GM12878 (cell line): ENCODE measurements at places on chromosomes 7 and 10.

GRCh38 chr10:57776688-57777432 is 490.8 kb downstream of the IPMK start:
- no peaks in the 10 kb centered on the region for H3K36me3 ChIP-seq
- H3K4me3 ChIP-seq, result no peak overlapping the region
- H3K27ac ChIP-seq, result no peak overlapping the region

- no peak for DNase-seq
- H3K4me1 ChIP-seq, result no peaks in the 10 kb centered on the region
- no peak overlapping the region for H3K4me3 ChIP-seq
- no peak overlapping the region for H3K27ac ChIP-seq
These were observed 17.0 kb upstream of the ARHGAP21 start for GRCh38 chr10:24740714-24741113.

DNA sequence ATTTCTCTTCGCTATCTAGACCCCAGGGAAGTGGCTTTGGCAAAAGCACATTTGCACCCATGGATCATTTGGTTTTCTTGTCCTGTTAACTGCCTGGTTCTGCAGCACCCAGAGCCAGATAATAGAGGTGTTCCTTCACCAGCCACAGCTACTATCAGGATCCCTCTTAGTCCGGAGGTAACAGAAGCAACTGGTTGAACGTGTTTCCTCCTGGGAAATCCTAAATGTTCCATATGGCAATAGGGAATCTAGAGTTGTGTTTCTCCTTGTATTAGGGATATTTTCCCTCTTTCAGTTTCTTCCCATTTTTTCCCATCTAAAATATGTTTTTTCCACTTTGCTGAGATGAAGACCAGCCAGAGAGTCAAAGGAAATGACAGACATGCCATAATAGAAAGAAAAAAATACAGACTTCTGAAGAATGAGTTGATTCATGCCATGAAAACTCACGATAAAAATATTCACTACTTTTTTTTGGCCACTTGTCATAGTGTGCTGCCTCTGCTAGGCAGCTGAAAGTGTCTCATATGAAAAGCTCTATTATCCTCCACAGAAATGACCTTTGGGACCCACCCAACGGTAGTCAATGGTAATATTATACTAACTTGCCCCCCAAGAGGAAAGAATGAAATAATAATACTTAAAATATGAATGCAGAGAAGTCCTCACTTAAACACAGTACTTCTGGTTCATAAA is 472.8 kb downstream of the KCNMA1 start:
- H3K27me3 ChIP-seq, result no peaks in the 10 kb centered on the region
- no peak for DNase-seq
- no peaks in the 10 kb centered on the region for H3K36me3 ChIP-seq
- H3K4me1 ChIP-seq, result no peaks in the 10 kb centered on the region
- H3K27ac ChIP-seq, result no peak overlapping the region

DNA sequence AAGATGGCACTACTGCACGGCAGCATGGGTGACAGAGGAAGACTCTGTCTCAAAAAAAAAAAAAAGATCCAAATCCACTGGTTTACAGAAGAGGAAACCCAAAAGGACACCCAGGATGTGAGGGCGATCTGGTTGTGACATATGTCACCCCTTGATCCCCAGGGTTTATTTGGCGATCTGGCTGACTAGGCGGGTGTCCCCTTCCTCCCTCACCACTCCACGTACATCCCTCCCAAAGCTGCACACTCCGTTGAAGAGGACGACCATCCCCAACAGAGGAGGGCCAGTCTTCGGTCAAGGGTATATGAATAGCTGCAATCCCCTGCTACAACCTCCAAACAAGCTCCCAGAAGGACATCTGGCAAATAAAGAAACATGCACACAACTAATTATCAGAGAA is 111.6 kb downstream of the HTR5A start:
- DNase-seq, result no peak
- no peak overlapping the region for H3K4me3 ChIP-seq
- H3K27ac ChIP-seq, result no peak overlapping the region

DNA sequence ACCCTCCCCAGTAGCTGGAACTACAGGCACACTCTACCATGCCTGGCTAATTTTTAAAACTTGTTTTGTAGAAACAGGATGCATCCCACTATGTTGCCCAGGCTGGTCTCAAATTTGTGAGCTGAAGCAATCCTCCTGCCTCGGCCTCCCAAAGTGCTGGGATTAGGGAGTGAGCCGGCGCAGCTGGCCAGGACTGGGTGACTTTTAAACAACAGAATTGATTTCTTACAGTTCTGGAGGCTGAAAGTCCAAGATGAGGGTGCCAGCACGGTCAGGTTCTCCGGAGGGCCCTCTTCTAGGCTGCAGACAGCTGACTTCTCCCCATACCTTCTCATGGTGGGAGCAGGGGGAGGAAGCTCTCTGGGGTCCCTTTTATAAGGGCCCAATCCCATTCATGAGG is 75.2 kb upstream of the CHST15 start:
- H3K27ac ChIP-seq, result no peak overlapping the region
- DNase-seq, result no peak
